ENCODE measurements at places on chromosomes 6 and 20. TPM values are rescaled to one million over a fixed set of nuclear protein-coding genes. Genes with fewer than 3 reads are reported as not detected.

GRCh38 chr6:38378801-38379200 is 260.9 kb downstream of the BTBD9 start:
- DNase-seq = no peak

DNA sequence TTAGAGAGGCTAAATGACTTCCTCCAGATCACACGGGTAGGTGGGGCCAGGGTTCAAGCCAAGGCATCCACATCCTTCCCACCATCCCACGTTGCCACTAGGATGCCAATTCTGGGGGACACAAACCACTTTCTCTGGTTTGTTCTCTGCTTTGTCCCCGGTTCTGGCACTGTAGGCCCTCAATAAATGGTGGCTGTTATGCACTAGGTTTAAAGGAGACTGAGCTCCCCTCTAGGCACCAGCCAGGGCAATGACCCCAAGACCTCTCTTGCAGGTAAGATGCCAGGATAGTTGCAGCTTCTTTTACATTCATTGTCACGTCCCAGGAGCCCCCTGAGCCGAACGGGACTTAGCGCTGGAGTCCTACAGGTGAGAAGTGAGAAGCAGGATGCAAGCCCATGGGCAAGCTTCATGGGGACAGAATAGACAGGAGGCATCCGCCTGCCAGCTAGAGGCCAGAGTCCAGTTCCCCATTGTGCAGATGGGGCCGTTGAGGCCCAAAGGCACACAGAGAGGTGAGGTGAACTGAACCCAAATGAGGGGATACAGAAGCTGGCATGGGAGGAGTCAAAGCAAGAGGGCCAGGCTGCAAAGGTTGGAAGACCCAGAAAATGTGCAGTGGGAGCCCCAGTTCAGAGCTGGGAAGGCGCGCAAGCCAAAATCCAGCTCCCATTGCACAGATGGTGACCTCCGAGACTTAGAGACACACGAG is 677 bp downstream of the PXMP4 start:
- no peak for DNase-seq

DNA sequence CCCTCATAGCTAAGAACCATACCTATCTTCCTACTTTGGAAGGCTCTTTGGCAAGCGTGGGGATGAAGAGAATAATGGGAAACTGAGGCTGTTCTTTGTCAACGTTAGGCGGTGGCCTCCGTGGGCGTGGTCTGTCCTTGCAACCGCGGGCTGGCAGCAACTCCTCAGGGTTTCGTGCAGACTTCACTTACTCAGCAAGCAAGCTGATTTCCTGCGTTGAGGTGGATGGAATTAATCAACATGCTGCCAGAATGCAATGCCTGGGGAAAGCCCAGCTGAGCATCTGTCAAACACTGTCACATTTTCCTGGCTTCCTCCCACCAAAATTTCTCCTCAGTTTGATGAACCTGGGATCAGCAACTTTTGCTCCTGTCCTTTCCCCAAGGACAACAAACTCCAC is 9.2 kb upstream of the IL17F start:
- DNase-seq = no peak

GRCh38 chr20:5168651-5169396 is 42.0 kb downstream of the CDS2 start:
- DNase-seq = no peak

DNA sequence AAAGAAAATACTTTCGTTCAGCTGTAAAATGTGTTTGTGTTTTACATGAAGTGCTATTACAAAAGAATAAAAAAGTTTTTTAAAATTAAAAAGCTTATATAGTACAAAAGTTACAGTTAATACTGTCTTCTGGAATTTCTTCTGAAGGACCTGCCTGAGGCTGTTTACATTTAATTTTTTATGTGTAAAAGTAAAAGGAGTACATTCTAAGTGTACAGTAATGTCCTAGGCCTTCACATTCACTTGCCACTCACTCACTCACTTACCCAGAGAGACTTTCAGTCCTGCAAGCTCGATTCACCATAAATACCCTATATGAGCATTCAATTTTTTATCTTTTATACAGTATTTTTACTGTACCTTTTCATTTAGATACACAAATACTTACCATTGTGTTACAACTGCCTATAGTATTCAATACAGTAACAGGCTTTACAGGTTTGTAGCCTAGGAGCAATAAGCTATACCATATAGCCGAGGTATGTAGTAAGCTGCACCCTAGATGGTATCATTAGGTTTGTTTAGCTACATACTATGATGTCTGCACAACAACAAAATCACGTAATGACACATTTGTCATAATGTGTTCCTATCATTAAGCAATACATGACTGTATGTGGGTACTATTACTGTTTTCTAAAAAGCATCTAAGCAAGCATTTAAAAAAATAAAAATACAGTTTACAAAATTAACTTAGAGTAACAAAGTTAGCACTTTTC is 33.0 kb downstream of the RNF146 start:
- no peak for DNase-seq

DNA sequence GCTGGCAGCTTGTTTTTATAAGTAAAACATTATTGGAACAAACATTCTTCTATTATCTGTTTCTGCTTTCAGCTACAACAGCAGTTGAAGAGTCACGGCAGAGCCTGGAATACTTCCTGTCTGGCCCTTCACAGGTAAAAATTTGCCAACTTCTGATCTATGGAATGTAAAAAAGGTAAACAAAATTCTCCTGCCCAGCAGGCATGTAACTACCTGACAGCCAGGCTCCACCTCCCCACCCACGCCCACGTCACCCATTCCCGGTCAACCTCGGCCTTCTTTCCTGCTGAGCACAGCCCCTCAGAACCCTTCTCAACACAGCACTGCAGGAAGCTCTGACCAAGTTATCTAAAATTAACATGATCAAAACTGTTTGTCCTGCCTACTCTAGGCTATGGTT is 166.0 kb downstream of the DLL1 start:
- no peak for DNase-seq

The MYO6 gene
- 3.6 TPM for total RNA-seq

The ZBTB12 gene
- 3.4 TPM for total RNA-seq

The RBM39 gene
- total RNA-seq = 121 TPM

The ELMO2 gene
- 46.0 TPM for total RNA-seq

The PLCB4 gene
- 33.3 TPM for total RNA-seq

The FAM209B gene
- not detected for total RNA-seq

The STX16 gene
- 31.1 TPM for total RNA-seq

Measured in heart right ventricle (tissue), 16 donors.